ENCODE measurements at places on chromosomes 6 and 20.

- DNase-seq: no peak
These were observed 35.9 kb upstream of the TBC1D22B start for GRCh38 chr6:37221585-37222124.

DNA sequence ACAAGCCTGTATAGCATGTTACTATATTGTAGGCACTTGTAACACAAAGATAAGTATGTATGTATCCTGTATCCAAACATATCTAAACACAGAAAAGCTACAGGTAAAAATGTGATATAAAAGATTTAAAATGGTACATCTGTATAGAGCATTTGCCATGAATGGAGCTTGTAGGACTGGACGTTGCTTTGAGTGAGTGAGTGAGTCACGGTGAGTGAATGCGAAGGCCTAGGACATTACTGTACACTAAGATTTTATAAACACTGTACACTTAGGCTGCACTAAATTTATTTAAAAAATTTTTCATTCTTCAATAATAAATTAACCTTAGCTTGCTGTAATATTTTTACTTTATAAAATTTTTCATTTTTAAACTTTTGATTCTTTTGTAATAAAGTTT, 136.9 kb downstream of the NKAIN2 start:
- DNase-seq: no peak

GRCh38 chr20:57092112-57092899, 174.1 kb downstream of the BMP7 start:
- peak; percentile 69 for DNase-seq

DNA sequence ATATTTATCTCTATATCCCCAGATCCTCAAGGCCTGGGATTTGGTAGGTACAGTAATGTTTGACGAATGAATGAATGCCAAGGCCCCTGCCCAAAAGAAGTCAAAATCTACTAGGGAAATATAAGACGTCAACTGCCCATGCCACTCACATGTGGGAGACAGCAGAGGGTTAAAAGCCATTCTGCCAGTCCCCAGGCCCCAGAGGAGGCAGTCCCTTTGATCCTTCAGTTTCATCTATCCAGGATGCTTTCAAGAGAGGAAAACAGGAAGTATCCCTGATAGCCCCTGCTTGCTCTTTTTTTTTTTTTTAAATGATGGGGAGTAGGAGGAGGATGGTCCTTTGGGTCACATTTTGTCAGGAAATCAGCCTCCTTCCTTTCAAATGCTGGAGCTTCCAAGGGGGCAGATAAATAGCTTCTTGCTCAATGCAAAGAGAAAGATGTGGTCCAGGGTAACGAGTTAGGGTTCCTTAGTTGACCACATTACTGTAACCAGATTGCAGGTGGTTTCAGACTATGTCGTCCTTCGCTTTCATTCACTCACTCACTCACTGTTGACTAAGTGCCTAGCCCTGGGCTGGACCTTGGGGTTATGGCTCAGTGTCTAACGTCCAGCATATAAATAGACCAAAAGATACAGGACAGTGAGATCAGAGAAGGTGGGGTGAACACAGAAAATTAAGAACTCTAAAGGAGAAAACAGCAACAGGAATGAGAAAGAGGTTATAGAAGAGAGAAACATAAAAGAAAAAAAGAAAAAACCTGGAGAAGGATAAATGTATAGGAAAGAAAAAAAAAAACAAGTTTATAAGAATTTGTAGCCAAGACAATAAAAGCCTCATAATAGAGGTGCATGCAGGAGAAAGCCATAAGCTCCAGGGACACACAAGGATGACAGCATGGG, 64.6 kb upstream of the PIM1 start:
- no peak for DNase-seq

DNA sequence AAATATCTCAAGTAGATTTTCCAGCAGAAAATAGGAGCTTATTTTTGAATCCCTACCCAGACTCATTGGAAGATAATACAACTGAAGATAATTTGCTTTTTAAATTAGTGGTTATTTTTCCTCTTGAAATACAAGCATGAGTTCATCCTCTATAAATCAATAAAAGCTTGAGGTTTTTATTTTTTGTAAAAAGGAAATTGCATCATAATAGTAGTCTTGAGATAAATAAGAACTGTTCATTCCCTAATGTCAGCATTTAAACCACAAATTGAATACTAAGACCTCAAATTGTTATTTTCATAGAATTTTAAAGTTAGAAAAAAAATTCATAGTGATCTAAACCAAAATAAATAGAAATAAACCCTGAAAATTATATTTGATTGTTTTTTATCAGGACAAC, 719.1 kb downstream of the CD109 start:
- no peak for DNase-seq

- DNase-seq: peak; percentile 10
These were observed 297.4 kb downstream of the QKI start for GRCh38 chr6:163711615-163712565.

DNA sequence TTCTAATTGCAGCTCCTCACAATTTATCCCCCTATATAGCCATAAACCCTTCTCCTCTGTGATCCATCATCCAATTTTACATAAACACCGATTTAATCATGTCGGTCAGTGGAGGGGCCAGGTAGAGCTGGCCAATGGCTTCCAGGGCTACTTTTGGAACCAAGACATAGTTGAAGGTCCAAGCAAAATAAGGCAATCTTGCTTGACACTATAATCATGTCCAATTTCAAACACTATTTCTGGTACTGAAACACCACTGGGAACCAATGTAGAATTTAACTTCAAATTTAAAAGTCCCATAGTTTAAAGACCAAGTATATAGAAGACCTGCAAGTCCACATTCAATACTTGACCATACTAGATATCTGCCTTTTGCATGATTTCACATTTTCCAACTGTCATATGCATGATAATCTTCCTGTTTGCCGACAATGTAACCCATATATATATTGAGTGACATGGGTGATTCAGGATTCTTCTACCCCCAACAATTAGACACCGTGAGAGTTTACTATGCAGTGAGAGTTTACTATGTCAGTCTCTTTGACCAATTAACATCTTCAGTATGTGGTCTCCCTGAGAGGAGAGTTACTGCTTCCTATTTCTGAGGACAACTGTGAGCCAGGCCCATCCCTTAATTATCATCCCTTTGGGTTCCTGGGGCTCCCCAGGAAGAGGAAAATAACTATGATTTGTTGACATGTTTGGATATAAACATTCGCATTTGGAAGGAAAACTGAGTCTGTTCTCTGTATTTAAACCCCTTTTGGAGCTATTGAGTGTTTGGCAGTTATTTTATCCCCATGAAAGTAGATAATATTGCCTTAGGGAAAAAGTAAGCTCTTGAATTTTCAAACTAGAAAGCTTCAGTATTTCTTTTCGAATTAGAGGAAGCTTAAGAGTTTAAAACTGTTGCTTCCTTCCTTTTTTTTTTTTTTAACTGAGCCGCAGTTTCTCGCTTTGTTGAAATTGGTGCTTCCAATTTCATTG, 31.8 kb downstream of the SAMD3 start:
- no peak for DNase-seq

DNA sequence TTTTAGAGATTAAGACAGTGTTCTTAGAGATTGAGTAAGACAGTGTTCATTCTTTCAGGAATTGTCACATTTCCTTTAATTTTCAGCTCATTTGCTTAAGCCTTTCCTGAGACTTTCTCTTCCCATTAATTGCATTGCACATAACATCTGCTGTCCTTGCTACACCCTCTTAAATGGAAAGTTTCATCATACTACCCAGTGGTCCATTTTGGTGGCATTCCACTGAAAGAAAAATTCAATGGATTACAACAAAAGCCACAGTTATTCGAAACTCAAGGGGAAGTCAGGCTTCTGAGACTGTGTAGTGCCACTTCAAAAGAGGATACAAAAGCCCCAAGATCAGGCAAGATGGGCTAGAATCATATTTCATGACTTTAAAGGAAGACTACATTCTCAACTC, 64.0 kb downstream of the RSPO3 start:
- DNase-seq: no peak

DNA sequence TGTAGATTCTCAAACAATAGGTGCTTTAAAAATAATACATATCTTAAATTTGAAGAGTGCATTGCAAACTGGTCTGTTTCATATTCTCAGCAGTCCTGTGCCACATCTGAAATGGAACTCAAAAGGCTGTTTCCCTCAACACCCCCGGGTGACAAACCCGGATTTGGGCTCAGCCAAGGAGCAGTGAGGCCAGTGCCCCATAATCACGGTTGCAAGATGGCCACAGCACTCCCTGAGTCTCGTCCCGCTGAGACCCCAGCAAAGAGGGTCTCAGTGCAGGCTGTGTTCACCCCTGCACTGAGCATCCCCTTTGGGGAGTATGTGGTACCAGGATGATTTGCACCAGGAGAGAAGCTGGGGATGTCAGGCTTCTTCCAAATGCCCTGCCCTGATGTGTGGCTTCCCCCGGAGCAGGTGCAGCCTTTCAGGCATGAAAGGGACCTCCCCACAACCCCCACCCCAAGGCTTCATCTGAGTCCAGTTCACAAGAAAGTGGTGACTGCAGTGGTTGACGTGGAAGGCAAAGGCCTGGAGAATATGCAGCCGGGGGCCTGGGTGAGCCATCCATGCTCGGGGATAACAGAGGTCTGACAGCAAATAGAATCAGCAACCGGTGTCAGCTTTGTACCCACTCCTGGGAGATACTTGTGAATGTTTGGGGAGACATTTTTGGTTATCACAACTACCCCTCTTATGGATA, 202.9 kb downstream of the SYNDIG1 start:
- no peak for DNase-seq

DNA sequence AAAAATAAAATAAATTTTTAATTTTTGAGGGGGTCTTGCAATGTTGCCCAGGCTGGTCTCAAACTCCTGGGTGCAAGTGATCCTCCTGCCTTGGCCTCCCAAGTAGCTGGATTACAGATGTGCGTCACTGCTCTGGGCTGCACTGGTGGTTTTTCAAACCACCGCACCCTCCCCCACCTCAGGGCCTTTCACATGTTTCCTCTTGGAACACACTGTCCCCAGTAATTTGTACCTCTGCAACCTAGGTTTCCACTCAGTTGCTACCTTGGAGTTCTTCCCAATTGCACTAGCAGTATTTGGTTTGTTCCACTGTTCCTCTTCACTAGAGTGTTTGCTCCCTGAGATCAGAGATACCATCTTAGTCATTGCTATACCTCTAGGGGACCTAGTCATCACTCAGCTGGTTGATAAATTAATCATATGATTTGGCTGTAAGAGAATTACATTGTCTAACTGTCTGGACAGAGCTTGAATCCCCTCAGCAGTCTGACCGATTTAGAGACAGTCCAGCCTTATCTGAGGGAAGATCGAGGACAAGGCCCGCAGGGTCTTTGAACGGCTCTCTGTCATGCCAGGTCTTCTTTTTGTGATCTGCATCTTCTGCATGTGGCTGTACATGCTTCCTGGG, 32.0 kb downstream of the CEP43 start:
- no peak for DNase-seq

GRCh38 chr6:110399219-110400071, 15.9 kb downstream of the DDO start:
- no peak for DNase-seq

DNA sequence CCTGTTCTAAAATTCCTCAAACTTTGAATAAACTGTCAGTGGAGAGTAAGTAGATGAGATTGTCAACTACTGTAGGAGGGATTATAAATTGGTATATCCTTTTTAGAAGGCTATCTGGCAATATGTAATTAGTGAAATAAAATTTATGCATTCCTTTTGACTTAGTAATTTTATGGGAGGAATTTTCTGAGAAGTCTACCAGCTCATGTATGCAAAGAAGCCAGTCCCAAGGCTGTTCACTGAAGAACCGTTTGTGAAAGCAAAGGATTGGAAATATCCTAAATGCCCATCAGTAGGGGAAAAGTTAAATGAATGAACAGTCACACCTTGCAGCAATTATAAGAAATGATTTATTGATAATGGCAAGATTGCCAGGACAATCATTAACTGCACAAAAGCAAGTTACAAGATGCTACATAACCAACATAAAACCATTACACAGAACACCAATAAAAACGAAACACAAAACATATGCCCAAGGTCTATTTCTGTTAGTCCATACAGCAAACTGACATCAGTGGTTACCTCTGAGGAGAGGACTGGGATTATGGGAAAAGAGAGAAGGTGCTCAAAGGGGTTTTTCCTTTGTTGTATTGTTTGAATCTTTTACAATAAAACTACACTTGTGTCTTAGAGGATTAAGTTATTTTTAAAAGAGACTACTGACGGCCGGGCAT, 4.6 kb upstream of the DSTN start:
- no peak for DNase-seq

DNA sequence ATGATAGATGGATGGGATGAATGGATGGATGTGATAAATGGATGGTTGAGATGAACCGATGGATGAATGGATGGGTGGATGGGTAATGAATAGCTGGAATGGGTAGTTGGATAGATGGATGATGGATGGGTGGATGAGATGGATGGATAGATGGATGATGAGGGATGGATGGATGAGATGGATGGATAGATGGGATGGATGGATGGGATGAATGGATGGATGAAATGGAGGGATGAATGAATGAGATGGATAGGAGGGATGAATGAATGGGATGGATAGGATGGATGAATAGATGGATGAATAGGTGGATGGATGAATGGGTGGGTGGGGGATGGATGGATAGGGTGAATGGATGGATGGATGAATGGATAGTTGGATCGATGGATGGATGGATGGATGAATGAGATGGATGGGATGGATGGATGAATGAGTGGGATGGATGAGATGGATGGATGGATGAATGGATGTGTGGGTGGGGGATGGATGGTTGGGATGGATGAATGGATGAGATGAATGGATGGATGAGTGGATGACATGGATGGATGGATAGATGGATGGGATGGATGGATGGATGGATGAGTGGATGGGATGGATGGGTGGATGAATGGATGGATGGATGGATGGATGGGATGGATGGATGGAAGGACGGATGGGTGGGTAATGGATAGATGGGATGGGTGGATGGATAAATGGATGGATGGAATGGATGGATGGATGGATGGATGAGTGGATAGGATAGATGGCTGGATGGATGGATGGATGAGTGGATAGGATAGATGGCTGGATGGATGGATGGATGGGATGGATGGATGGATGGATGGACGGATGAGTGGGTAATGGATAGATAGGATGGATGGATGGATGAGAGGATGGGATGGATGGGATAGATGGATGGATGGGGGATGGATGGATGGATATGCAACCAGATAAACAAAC, 51.4 kb upstream of the PTGIS start:
- DNase-seq: no peak

- DNase-seq: no peak
These were observed 1.4 kb downstream of the GLO1 start for GRCh38 chr6:38701551-38701950.

GRCh38 chr6:127458817-127459216, 372 bp downstream of the KIAA0408 start:
- DNase-seq: no peak

DNA sequence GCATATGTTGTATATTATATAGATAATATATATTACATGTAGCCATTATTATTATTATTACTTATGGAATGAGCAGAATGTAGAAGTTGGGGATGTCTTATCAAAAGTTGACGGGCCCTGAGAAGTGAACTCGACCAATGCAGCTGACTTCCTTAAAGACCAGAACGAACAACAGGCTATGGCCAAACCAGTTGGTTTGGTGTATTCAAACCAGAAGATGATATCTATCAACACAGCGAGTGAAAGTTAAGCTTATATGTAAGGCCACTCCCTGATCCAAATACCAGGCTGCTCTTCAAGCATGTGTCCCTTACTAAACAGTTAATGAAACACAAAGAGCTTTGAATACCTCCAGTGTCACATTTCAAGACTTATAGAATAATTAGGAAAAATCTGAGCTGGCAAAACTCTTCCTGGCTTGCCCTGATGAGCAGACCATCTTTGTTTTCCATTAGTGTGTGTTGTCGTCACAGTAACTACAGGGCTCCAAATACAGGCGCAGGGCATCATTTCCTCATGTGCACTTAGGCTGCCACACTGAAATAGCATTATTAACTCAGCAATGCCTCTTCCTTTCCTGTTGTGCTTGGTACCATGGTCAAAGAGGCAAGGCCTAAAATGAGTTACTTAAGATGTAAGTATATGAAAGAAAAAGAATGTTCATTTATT, 6.6 kb downstream of the FILIP1 start:
- DNase-seq: no peak

All from activated naive CD8-positive, alpha-beta T cell treated with anti-CD3 and anti-CD28 coated beads, Interleukin-2, amount 50 U/mL, for 24 hours (primary cell).